ENCODE measurements at places on chromosomes 1 and 21.
A peak's percentile ranks its signal among the peaks of the same experiment; 100 is the strongest.

DNA sequence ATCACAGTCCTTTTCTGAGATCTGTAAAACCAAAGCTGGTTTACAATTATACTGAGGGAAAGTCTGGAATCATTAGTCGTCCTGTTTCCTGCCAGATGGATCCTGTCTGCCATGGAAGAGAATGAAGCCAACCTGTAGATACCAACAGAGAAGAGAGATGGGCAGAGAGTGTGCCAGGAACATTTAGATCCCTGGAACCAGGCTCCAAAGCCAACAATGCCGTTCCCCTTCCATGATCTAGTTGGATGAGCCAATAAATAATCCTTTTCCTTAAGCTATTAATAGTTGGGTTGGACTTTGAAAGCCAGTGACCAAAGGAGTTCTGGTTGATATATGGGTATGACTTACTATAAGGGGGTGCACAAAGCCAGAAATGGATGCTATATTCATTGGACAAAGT is 15.0 kb downstream of the CAPN8 start:
- no peak for DNase-seq

- no peak for DNase-seq
These were observed 11.8 kb downstream of the PADI4 start for GRCh38 chr1:17319561-17320350.

- DNase-seq = no peak
These were observed 7.2 kb upstream of the TRAF3IP3 start for GRCh38 chr1:209748620-209749019.

DNA sequence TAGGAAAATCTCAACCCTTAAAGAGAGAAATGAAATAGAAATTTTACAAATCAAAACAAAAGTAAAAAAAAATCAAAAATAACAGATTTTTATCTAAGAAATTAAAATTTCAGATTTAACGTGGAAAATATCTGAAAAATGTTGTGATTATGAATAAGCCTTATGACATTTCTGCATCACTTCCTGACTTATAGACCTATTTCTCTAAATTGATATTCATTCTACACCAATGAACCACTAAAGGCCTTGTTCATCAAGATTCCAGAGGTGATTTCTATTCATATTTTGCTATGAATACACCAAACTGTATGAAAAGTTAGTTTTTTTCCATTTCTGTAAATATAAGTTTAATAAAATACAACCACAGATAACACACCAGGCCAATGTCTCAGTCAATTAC is 261.5 kb downstream of the SMYD3 start:
- no peak for DNase-seq

- no peak for DNase-seq
These were observed 21.7 kb downstream of the SESN2 start for GRCh38 chr1:28280977-28281381.

GRCh38 chr1:46725736-46726108 is 6.8 kb upstream of the EFCAB14 start:
- no peak for DNase-seq

DNA sequence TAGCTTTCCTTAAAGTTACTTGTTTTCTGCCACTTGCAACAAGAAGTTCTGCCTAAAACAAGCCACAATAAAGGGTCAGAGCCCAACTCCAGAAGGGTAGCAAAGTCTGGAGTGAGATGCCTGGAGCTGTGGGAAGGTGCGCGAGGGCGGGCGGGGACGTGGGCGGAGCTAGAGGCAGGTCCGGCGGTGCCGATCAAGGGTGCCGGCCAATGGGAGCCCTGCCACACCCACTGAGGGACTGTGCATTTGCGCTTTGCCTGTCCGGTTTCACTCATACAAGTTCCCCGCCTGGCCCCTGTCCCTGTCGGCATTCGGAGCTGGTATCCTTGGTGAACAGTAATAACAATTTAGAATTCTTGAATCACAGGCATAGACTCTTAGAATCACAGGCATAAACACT is 732.4 kb downstream of the MATN1 start:
- DNase-seq = no peak

- DNase-seq = no peak
These were observed 111.6 kb upstream of the ERRFI1 start for GRCh38 chr1:8137481-8138244.

DNA sequence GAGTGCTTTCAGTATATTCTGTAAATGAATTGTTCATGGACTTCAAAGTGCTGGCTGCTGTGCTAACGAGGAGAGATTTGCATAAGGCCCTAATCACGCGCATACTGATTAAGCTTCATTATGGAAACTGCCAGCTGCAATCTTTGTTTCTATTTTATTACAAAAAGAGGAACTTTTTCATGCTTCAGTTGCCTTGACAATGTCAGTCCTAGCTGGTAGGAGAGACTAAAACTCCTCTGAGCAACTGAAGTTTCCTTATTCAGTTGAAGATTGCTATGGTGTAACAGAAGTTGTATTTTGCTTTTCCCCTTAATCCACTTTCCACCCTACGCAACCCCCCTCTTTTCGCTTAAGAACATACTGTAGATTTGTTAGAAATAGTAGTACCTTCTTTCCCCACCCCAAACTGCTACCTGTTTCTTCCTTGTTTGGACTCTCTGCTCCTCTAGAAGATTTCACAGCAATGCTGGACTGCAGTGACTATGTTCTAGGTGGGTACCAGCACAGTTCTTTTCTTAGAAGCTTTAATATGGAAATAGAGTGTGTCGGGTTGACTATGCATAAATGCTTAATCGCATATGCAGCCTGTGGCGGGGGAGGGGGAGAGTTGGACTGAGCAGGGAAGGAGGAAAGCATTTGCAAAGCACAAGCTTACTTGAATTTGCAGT is 108.3 kb downstream of the POU2F1 start:
- DNase-seq = no peak

- DNase-seq = no peak
These were observed 33.7 kb upstream of the NEK7 start for GRCh38 chr1:198123133-198123532.

DNA sequence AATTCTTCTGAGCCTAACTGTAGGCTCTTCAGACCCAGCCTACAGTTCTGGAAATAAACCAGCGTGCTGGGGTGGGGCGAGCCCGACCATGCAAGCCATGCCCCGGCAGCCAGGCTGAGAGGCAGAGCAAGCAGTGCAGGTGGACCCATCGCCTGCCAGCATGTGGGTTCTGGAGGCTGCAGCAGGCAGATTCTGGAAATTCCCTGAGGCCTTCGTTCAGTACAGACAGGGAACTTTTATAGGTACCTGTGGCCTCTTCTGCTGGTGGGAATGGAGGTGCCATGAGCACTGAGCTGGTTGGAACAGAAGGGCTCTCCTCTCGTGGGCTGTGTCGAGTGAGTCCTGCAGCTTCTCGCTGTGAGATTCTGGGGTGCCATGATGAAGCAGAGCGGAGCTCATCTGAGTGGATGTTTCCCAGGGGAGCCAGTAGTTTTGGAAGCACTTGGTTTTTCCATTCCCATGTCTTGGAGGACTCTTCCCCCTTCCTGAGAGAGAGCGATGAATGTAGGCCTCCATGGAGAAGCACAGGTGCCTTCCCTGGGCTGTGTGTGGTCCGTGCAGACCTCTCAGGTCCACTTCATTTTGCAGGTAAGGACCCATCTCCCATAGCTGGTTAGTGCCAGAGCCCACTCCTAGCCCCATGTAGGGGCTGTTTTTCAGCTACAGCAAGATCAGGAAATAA is 94.1 kb downstream of the PCBP3 start:
- DNase-seq = no peak

GRCh38 chr1:157092831-157093230 is 6.8 kb downstream of the ETV3L start:
- DNase-seq = peak; percentile 43

GRCh38 chr1:38651669-38652068 is 207.9 kb downstream of the RRAGC start:
- no peak for DNase-seq

- DNase-seq = no peak
These were observed 2.7 kb upstream of the CFAP141 start for GRCh38 chr1:154208677-154209388.

DNA sequence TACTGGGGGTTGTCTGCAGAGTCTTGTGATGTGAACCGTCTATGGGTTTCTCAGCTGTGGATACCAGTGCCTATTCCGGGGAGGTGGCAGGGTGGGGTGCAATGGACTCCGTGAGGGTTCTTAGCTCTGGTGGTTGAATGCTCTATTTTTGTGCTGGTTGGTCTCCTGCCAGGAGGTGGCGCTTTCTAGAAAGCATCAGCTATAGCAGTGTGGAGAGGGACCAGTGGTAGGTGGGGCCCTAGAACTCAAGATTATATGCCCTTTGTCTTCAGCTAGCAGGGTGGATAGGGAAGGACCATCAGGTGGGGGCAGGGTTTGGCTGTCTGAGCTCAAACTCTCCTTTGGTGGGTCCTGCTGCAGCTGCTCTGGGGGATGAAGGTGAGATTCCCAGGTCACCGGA is 127.3 kb upstream of the PLD5 start:
- DNase-seq = no peak

- no peak for DNase-seq
These were observed 80.8 kb upstream of the SLC2A1 start for GRCh38 chr1:43039228-43040055.

DNA sequence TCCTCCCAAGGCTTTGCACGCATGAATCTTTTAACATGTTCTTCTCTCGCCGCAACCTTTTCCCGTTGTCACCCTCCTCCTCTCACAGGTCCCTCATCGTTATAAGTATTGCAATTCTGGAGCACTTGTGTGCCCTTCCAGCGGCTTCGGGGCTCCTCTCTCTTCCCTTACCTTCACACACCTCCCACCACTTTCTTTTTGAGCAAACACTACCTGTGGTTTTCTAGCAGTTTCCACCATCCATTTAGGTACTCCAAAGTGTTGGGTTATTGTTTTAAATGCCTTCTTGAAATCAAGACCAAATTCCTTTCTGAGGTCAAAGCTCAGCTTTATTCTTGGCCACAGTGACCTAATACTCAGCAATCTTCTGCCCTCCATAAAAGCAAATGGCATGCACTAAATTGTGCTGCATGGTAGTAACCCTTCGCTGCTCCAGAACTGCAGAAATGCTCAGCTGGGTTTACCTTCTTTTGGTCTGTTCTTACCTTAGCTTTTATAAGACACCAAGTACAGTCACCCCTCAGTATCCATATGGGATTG is 472.4 kb downstream of the SETD4 start:
- no peak for DNase-seq

DNA sequence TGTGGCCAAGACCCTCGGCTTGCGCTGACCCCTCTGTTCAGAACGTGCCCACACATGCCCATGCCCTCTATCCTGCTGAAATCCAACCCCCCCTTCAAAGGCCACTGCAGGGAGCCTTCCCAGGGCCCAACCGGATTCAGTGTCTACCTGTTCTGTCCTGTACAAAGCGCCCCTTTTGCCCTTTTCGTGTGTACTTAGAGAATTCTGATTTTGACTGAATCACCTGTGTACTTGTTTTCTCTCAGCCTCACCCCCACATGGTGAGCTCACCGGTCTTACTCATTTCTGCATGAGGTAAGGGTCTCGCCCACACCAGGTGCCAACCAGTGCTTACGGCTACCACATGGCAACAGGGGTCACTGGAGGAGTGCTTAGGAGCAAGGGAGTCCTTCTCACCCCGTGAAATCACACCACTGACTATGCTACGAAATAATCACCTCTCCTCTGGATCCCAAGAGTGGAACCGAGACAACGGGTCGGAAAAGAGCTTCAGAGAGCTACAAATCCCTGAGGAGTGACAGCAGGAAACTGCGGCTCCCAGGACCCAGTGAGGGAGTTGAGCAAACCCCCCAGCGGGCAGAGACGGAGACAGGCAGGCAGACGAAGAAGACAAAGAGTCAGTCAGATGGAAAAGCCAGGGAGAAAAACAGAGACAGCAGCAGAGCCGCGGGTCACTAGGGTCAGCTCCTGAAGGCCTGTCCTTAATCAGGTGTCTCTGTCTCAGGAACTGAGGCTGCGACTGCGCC is 2.1 kb upstream of the S100A2 start:
- DNase-seq = no peak

All from right lung (tissue), 10 donors.